COLO829 (cell line): ENCODE measurements at places on chromosomes 3 and 15.

GRCh38 chr3:184676927-184677326 lies 34.9 kb downstream of the MAGEF1 start:
- DNase-seq, result no peak

DNA sequence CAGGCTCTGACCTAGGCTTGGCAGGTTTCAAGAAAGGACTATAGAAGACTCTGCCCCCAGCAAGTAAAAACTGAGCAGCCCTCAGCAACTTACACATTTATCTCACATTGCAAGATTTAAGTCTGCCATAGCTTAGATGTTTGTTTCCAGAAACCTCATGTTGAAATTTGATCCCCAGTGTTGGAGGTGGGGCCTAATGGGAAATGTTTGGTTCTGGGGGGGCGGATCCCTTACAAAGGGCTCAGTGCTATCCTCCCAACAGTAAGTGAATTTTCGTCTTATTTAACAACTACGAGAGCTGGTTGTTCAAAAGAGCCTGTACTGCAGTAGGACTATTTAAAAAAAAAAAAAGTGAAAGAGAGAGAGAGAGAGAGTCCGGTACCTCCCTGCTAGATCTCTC lies 125.2 kb upstream of the PROK2 start:
- DNase-seq, result no peak

- DNase-seq, result no peak
These were observed 248.2 kb upstream of the ADAMTS9 start for GRCh38 chr3:64935971-64936370.

- no peak for DNase-seq
These were observed 460.2 kb downstream of the OCA2 start for GRCh38 chr15:27638958-27639357.

GRCh38 chr15:99115300-99116215 lies 10.7 kb downstream of the SYNM start:
- no peak for DNase-seq

DNA sequence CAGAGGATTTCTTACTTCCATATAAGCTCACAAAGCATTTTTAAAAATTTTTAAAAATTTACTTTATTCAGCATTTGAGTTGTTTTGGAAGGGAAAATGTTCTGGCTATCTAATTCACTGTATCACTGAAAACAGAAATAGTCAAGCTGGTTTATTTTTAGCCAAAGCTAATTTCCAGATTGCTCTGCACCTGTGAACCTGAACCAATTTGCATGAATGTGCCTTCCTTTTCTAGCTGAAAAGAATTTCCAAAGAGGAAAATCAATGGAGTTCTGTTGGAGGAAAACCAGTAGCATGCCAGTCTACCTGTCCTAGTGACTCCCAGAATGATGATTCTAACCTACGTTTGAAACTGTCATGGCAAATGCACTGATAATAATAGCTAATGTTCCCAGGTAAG lies 134.2 kb upstream of the LIPC start:
- DNase-seq, result no peak

- no peak for DNase-seq
These were observed 569 bp downstream of the TMEM266 start for GRCh38 chr15:76060118-76060989.
